ENCODE measurements at places on chromosomes 5 and 9.

DNA sequence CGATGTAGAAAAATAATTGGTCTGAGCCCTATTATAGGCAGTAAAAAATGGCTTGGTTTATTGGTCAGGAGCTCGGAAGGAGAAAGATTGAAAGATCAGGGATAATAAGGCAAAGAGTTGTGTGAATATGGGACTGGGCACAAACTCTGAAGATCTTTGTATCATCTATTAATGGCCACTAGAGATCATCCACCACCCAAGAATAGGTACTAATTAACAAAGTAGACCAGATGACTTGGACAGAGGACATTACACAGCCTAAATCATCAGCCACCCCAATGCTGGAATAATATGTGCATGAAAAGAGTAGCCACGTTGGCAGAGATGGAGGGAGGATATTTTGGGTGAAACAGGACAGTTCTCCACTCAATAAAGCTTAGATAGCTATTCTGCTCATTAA lies 364.1 kb downstream of the EFNA5 start:
- no peak for DNase-seq

GRCh38 chr5:124182133-124182532 lies 564.3 kb downstream of the ZNF608 start:
- DNase-seq, result no peak

- no peak for DNase-seq
Observed at GRCh38 chr9:131020862-131021261, 11.9 kb downstream of the LAMC3 start.

- peak; percentile 58 for DNase-seq
Observed at GRCh38 chr5:73451224-73452130, 2.9 kb upstream of the FOXD1 start.

GRCh38 chr5:170633235-170634081 lies 129.6 kb downstream of the KCNIP1 start:
- peak; percentile 61 for DNase-seq

- DNase-seq, result no peak
Observed at GRCh38 chr9:7936996-7937395, 137.4 kb upstream of the DMAC1 start.

DNA sequence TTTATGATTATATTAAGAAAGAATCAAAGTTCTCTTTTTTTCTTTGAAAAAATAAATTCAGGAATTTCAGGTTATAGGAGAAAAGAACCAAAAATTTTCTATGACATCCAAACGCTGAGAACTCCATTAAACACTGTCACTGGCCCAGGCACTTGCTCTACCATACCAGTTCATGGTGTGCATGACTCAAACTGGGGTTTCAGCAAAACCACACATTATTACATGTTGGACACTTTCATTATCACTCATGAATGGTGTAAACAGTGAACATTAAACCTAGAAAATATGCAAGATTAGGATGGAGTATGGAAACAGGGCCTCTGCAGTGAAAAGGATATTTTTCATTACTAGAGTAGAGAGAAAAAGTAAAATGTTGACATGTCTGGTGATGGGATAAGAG lies 369.9 kb upstream of the FAM174A start:
- DNase-seq, result no peak

GRCh38 chr9:137582286-137582860 lies 3.6 kb upstream of the DPH7 start:
- DNase-seq, result peak; percentile 15

DNA sequence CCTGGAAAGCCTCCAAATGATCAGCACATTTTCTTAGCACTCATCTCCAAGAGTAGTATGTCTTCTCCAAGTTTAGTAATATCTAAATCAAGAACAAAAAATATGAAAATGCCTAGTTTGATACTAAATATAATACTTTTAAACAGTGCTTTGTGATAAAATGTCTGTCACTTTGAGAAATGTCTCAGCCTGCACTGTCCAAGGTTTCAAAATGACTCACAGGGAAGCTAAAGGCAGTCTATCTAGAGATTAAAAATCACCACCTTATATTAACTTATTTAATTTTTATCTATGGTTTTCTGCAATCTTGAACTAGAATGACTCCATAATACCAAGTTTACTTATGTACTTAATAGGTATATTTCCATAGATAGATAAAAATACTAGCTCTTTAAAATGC lies 633.0 kb upstream of the C9orf72 start:
- no peak for DNase-seq

DNA sequence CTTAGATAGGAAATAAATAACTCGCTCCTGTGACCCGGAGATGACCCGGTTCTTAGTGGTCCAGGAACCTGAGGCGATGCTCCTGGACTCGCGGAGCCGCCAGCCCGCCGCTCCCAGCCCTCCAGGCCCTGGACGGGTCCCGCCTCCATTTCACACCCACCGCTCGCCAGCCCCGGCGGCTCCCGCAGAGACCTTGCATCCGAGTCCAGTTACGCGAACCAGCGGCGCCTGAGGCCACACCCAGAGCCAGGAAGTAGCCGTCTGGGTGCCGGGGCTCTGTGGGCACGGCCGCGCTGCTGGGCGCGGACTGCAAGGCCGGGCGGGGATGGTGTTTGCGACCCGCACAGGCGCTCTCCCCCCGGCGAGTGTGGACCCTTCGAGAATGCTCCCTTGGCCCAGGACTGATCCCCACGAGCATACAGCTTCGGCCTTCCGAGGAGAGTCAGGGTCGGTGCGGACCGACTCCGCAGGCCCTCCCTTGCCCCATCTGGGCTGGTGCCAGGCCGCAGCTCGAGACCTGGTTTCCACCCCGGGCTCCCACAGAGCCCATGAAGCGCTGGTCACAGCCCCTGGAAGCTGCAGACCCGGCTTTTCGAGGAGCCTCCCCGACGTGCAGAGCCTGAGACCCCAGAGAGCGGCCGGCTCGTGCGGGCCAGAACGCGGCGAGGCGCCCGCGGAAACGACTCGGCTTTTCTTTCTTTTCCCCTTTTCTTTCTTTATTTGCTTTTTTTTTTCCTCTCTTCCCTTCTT lies 5.2 kb upstream of the BARX1 start:
- DNase-seq, result no peak

All from thyroid gland (tissue), 4 donors.